G401 (cell line): ENCODE measurements at places on chromosomes 3 and 15. TPM values are rescaled to one million over a fixed set of nuclear protein-coding genes. Genes with fewer than 3 reads are reported as not detected.

- no peak for DNase-seq
These were observed 75.0 kb downstream of the COL8A1 start for GRCh38 chr3:99713440-99713839.

DNA sequence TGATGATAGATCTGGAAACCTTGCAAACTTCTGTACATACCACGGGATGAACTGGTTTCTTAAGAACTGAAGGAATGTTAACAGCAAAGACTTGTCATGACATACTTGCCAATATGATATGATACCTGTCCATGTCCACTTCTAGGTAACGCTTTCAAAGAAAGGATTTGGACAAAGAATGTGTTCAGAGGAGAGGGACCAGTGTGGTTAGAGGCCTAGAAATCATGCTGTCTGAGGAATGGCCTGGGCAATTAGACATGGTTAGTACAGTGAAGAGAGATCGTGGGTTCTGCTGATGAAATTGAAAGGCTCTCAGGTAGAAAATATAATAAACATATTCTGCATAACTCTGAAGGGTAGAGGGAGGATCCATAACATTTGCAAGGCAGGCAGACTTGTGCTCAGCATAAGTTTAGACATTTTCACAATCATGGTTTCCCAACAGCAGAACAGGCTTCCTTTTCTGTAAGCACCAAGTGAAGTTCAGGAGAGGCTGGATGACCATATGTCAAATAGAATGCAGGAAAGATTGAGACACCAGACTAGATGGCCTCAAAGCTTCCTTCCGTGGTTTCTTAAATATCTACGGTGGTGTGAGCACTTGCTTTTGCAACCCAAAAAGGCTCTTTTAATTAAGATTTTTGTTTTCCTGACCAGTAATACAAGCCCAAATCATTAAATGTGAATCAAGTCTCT is 39.9 kb downstream of the TGFBR2 start:
- no peak for DNase-seq

Gene PLSCR5
- total RNA-seq, result not detected in 2 replicates

GRCh38 chr3:49498648-49499047 is 28.6 kb downstream of the DAG1 start:
- no peak for DNase-seq

DNA sequence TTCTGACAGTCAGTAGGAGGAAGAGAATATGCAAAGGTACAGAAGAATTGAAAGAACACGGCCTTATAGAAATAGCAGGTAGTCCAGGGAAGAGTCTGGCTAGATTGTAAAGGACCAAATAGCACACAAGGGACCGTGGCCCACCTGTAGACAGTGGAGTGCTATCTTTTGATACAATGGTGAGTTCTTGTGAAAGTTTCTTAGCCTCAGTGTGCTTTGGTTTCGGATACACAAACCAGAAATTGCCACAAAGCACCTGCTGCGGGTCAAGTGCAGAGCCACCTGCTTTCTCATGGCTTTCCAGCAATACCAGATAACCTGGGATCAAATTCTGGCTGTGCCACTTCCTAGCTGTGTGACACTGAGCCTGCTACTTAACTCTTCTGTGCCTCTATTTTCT is 36.6 kb upstream of the TUBGCP5 start:
- DNase-seq, result no peak

- DNase-seq, result no peak
These were observed 17.0 kb downstream of the LRCH3 start for GRCh38 chr3:197807969-197808587.

GRCh38 chr3:12879191-12879815 is 37.9 kb upstream of the RPL32 start:
- no peak for DNase-seq

Gene CGGBP1
- 12.5 and 13.0 TPM in 2 replicates for total RNA-seq

GRCh38 chr3:49602049-49602554 is 47.8 kb downstream of the BSN start:
- DNase-seq, result no peak

Gene ARGFX
- not detected in 2 replicates for total RNA-seq

Gene B3GALNT1
- total RNA-seq, result not detected in 2 replicates

DNA sequence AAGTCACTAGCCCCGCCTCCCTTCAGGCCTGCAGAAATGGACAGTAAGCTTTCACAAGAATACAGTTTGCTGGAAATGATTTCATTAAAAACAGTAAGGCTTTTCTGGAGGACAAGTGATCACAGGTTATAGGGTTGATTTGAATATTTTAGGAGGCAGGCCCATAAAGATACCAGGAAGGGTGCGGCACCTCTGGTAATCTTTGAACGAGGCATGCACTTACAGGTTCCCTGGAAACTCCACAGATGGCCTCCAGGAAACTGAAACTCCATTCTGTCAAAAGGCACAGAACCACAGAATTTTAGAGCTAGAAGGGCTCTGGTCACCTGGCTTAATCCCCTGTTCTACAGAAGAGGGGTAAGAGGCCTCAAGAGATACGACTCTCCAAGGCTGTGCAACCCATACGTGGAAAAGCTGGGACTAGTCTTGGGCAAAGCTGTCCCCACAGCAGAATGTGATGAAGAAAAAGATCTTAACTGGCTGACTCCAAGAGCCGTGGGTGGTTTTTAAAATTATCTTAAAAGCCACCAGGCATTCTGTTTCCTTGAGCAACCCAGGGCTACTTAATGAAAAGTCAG is 1.2 kb downstream of the STARD5 start:
- DNase-seq, result no peak

Gene BAHD1
- total RNA-seq, result 33.8 and 37.2 TPM in 2 replicates

Gene CFAP100
- total RNA-seq, result not detected in 2 replicates

- DNase-seq, result no peak
These were observed 665.4 kb upstream of the CBLB start for GRCh38 chr3:106534206-106534605.

Gene SLC6A20
- 2.2 and 5.0 TPM in 2 replicates for total RNA-seq
